ENCODE measurements at places on chromosomes 11 and 22. TPM values are rescaled to one million over a fixed set of nuclear protein-coding genes. Genes with fewer than 3 reads are reported as not detected.

The DDTL gene
- total RNA-seq: 4.2 TPM

GRCh38 chr11:118259138-118259537, 5.0 kb downstream of the MPZL2 start:
- peaks cover 6% of the 10 kb centered on the region for H3K36me3 ChIP-seq
- peaks cover 31% of the 10 kb centered on the region for H3K27me3 ChIP-seq
- no peaks in the 10 kb centered on the region for H3K4me1 ChIP-seq
- no peak overlapping the region for H3K27ac ChIP-seq

DNA sequence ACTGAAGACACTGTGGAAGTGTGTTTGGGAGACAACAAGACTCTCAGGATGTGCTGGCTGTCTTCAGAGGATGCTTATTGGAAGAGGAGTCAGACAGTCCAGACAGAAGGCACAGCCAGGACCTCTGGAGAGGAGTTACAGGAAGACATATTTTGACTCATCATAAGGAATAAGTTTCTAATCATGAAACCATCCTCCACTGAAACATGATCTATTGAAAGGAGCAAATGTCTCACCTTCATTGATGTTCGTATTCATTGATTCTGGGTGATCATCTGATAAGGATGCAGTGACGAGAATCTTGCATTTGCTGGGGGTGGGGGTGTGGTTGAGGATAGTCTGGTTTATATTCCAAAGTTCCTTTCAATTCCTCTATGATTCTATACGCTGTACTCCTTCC, 2.5 kb upstream of the CXCR5 start:
- DNase-seq: no peak
- H3K4me1 ChIP-seq: peaks cover 10% of the 10 kb centered on the region
- no peak overlapping the region for H3K27ac ChIP-seq
- H3K27me3 ChIP-seq: no peaks in the 10 kb centered on the region

The PKP3 gene
- total RNA-seq: 141 TPM

DNA sequence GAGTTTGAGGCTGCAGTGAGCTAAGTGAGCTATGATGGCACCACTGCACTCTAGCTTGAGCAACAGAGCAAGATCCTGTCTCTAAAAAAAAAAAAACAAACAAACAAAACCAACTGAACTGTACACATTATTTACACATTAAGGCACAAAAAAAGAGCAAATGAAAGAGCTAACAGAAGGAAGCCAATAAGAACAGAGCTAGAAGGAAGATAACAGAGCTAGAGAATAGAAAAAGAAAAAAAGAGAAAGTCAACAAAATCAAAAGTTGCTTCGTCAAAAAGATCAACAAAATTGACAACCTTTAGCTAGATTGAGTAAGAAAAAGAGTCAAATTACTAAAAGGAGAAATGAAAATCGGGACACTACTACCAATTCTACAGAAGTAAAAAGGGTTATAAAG, 25.0 kb downstream of the GUCD1 start:
- H3K4me3 ChIP-seq: no peak overlapping the region
- no peaks in the 10 kb centered on the region for H3K27me3 ChIP-seq
- H3K27ac ChIP-seq: no peak overlapping the region
- H3K36me3 ChIP-seq: no peaks in the 10 kb centered on the region
- no peak for DNase-seq

DNA sequence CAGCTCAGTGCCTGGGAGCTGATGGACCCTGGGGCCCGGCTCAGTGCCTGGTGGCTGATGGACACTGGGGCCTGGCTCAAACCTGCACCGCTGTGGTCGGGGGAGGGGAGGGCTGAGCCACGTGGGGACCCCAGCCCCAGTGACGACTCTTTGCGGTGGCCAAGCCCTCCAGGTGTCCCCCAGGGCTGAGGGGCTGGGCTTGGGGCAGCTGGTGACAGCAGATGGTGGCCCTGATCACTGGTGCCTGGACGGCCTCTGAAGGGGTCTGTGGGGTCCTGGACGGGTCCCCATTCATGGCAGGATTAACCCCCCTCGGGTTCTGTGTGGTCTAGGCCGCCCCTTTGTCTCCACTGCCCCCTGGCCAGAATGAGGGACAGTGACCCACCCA, 3.4 kb upstream of the MUC5B start:
- no peak overlapping the region for H3K27ac ChIP-seq
- H3K4me1 ChIP-seq: peaks cover 43% of the 10 kb centered on the region
- H3K27me3 ChIP-seq: peaks cover 9% of the 10 kb centered on the region
- H3K4me3 ChIP-seq: no peak overlapping the region
- no peak for DNase-seq

The OR4D11 gene
- not detected for total RNA-seq

DNA sequence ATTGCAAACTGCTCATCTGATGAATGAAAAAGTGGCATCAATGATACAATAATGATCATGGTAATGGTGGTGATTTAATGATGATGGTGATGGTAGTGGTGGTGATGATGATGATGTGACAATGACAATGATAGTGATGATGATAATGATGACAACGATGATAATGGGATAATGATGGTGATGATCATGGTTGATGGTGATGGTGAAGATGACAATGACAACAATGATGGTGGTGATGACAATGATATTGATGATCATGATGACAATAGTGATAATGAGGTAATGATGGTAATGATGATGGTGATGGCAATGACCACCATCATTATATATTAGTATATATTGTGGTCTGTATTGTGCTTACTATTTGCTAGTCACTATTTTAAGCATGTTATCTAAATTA, 474.3 kb downstream of the TBC1D22A start:
- peaks cover 11% of the 10 kb centered on the region for H3K27me3 ChIP-seq
- DNase-seq: no peak
- H3K4me3 ChIP-seq: no peak overlapping the region
- no peak overlapping the region for H3K27ac ChIP-seq
- H3K4me1 ChIP-seq: no peaks in the 10 kb centered on the region

The RAB3IL1 gene
- 10.1 TPM for total RNA-seq

The FLRT1 gene
- total RNA-seq: not detected

DNA sequence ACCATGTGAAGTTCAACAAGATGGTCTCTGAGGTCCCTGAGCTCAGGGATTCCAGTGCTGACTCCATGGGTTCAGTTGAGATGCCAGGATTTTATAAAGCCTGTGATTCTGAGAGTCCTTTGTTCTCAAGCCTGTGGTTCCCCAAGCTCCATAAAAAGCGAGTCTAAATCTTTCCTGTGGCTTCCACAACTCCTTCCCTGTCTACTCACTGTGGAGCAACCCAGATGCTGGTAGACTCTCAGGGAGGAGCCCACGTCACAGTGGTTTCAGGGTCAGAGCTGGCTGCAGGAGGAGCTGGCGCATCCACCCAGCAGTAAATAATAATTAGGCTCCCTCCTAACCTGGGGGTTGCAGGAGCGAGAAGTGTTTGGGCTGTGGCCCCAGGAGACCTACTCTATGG, 2.0 kb upstream of the RELT start:
- no peak overlapping the region for H3K4me3 ChIP-seq
- H3K27ac ChIP-seq: no peak overlapping the region
- H3K4me1 ChIP-seq: peaks cover 41% of the 10 kb centered on the region
- no peak for DNase-seq
- H3K27me3 ChIP-seq: no peaks in the 10 kb centered on the region
- peaks cover 6% of the 10 kb centered on the region for H3K36me3 ChIP-seq

Measured in stomach (tissue), 19 donors.